Heart right ventricle (tissue), 16 donors: ENCODE measurements at places on chromosomes 1 and 21.

DNA sequence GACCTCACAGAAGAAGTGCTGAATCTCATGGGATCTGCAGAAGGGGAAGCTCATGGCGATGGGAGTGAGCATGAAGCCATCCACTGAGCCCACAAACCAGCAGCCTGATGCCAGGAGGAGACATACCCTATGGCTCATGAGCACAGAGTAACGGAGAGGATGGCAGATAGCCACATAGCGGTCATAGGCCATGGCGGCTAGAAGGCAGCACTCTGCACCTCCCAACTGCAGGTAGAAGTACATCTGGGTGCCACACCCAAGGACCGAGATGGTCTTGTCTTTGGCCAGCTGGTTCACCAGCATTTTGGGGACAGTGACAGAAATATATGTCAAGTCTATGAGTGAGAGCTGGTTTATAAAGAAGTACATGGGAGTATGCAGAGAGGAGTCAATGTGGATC lies 4.3 kb downstream of the OR2T10 start:
- no peak for DNase-seq

- DNase-seq: no peak
Observed at GRCh38 chr1:61171974-61172373, 89.6 kb downstream of the NFIA start.

DNA sequence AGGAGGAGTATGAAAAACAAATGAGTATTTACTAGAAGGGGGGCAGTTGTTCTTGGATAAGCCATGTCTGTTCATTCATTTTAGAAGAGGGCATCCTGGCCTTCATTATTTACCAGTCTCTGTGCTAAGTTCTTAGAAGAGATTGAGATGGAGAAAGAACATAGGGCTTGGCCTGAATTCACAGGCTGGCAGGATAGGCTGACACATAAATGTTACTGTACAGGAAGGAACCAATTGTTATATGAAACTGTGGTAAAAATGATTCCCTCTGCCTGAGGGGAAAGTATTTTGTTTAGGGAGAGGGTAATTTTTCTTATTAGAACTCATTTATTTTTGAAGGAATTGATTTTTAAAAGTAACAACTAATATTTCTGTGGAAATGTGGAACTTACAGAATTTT lies 99.5 kb downstream of the MAN1A2 start:
- DNase-seq: no peak

DNA sequence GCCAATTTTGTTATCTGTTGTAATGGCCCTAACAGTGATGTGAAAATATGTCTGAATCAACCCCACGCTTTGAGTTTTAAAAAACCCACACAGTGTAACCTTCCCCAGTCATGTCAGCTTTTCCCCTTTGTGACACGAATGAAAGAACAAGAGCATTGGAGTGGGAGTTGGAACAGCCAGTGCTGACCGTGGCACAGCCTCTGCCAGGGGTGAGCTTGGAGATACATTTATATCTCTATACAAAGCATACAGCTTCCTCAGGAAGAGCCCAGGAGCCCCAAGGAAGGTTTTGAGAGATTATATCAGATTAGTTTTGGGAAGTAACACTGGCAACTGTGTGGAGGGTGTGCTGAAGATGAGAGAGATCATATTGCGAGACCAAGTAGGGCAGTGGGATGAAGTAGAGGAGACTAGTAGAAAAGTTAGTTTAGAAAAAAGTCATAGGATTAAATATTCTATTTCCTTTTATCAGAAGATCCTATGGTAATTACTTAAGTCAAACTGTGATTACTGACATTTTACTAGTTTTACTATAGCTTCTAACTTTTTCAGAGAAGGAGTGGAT lies 15.9 kb downstream of the LRRC8B start:
- no peak for DNase-seq

- DNase-seq: no peak
Observed at GRCh38 chr1:231236208-231236591, 4.8 kb upstream of the GNPAT start.

GRCh38 chr21:26966649-26967061 lies 233 bp downstream of the ADAMTS5 start:
- DNase-seq: no peak

GRCh38 chr1:187971851-187972250 lies 1143.1 kb downstream of the PLA2G4A start:
- no peak for DNase-seq

DNA sequence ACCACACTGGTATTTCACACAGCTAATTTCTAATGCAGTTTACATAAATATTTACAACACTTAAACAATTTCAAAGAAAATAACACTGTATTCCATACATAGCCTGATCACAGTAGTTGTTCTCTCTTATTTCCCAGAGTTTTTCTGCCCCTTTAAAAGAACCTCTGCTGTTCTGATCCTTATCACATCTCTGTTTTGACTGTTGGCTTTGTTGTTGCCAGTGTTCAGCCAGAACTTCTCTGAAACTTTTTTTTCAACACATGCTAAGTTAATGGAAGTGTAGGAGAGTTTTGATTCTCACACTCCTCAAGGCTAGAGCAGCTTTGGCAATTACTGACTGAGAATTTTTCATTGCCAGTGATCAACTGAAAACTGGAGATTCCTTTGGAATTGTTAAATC lies 11.1 kb downstream of the SELE start:
- no peak for DNase-seq

DNA sequence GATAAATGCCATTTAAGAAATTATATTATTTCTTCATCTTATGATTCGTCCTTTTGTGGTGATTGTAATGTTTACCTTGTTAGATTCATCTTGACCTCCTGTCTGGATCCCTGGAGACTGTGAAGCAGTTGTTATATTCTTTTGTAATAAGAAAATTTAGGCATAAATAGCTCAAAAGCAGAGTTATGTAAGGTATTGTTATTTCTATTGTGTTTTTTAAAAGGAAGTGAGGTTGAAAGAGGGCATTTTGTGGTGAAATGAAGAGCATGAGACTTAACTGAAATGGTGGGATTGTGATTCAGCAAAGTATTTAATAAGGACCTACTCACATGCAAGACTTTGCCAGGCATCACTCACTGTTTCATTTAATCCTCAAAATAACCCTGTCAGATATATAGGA lies 104.0 kb downstream of the PDE4B start:
- no peak for DNase-seq

DNA sequence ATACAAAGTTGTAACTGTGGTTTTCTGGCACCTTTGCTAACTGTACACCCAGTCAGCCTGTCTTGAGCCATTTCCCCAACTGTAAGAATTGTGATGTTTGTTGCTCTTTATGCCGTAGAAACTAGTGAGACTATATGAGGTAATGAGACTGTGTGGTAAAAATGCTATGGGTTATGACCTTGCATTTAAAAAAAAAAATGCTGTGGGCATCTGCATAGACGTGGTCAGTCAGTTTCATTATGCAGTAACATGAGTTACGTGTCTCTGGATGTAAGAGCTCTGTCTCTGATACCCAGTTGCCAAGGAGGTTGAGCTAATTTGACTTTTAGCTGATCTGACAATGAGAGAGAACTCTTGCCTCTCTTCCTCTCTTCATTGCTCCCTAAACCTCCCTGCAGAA lies 80.6 kb upstream of the LAMC2 start:
- DNase-seq: no peak

DNA sequence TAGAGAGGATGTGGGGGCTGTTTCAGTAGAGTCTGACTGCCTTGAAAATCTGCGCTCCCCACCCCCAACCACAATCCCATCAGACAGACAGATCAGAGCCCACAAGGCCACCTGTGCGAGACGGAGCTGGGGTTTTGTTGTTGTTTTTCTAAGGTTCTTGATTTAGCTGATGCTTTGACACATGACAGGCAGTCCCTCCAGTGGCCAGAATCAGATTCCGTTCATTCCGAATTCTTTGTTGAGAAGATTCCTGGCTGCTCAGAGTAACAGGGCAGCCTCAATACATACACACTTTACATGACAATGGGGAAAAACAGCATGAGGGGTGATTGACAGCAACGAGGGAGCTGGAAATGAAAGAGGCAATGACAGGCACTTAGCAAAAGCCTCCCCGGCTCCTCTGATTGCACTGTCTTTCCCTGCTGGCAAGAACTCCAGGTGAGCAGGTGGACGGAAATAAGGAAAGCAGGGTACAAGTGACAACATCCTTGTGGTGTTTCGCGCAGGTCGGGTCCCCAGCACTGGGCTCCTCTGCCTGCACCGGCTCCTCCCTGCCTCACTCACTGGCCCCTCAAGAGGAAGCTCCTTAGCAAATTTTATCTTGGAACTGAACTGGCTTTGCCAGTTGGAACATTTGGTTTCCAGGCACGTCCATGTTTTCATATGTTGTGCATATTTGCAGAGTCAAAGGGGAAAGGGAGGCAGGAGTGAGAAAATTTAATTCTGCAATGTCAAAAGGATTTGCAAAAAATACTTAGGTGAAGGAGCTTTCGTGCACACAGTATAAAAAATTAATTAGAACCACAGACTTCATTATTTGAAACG lies 148.7 kb downstream of the PGBD5 start:
- DNase-seq: no peak
